Dermis microvascular lymphatic vessel endothelial cell (primary cell): ENCODE measurements at places on chromosomes 7 and 10. TPM values are rescaled to one million over a fixed set of nuclear protein-coding genes. Genes with fewer than 3 reads are reported as not detected.

Gene WEE2
- under 0.01 and 0.13 TPM in 2 replicates for total RNA-seq

Gene AGK
- 17.1 and 18.0 TPM in 2 replicates for total RNA-seq

Gene WDR86
- not detected in 2 replicates for total RNA-seq

Gene ASIC3
- under 0.01 and 0.13 TPM in 2 replicates for total RNA-seq

Gene NUB1
- 26.3 and 31.4 TPM in 2 replicates for total RNA-seq

Gene CUZD1
- total RNA-seq: 0.25 and 0.26 TPM in 2 replicates

Gene WASHC2A
- 27.3 and 34.6 TPM in 2 replicates for total RNA-seq

Gene OR9A2
- total RNA-seq: not detected in 2 replicates

Gene NME8
- total RNA-seq: not detected in 2 replicates

Gene ZPBP
- not detected in 2 replicates for total RNA-seq

Gene TUBAL3
- not detected in 2 replicates for total RNA-seq

Gene PNLIPRP2
- total RNA-seq: not detected in 2 replicates

Gene NKX6-2
- total RNA-seq: not detected in 2 replicates

Gene HOXA2
- total RNA-seq: 0.25 and 0.39 TPM in 2 replicates

Gene RPEL1
- 0.13 TPM in 2 replicates for total RNA-seq

Gene TACC2
- 3.4 and 3.7 TPM in 2 replicates for total RNA-seq

Gene FOXK1
- 21.2 TPM in 2 replicates for total RNA-seq

Gene SRGN
- 218 and 298 TPM in 2 replicates for total RNA-seq

Gene ANLN
- 14.4 and 36.1 TPM in 2 replicates for total RNA-seq

Gene RELN
- 413 and 1,261 TPM in 2 replicates for total RNA-seq

Gene ATOH7
- not detected in 2 replicates for total RNA-seq

Gene SPDYE9
- total RNA-seq: not detected in 2 replicates

Gene GTPBP10
- 4.4 and 4.7 TPM in 2 replicates for total RNA-seq

Gene SPDYE5
- under 0.01 TPM in 1 of 2 replicates, not detected in the other for total RNA-seq

Gene ZNF804B
- not detected in 2 replicates for total RNA-seq
